ENCODE measurements at places on chromosomes 11 and 22.

DNA sequence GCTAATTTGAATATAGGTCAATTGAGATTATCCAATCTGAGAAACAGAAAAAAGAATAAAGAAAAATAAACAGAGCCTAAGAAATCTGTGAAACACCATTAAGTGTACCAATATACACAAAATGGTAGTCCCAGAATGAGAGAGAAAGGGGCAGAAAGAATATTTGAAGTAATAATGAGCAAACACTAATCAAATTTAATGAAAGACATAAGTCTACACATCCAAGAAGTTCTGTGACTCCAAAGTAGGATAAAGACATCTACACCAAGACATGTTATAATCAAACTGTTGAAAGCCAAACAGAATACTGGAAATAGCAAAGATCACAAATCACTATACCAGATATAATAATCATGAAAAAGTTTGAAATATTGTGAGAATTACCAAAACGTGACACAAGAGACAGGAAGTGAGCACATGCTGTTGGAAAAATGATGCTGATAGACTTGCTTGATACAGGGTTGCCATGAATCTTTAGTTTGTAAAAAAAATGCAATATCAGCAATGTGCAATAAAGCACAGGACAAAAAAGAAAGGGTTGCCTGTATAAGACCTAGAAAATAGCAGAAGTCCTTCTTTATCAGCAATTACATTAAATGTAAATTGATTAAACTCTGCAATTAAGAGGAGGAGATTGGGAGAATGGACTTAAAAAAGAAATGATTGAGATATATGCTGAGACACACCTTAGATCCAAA lies 75.8 kb downstream of the RNF169 start:
- DNase-seq, result no peak

DNA sequence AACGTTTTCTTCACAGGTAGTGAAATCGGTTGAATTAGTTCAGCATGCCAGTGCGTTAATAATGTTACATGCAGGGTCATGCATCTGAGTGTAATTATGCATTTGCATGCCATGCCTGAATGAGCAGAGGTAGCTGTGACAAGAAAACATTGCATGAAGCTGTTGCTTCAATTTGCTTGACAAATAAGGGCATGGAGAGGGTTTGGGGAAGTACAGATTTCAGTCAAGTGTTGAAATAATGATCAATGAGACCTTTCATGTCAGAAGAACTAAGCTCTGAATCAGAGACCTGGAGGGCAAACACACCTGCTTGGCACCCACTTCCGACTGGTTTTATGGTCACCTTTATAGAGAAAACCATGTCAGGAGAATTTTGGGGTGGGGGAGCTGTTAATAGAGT lies 221.4 kb downstream of the DBX1 start:
- no peak for DNase-seq

DNA sequence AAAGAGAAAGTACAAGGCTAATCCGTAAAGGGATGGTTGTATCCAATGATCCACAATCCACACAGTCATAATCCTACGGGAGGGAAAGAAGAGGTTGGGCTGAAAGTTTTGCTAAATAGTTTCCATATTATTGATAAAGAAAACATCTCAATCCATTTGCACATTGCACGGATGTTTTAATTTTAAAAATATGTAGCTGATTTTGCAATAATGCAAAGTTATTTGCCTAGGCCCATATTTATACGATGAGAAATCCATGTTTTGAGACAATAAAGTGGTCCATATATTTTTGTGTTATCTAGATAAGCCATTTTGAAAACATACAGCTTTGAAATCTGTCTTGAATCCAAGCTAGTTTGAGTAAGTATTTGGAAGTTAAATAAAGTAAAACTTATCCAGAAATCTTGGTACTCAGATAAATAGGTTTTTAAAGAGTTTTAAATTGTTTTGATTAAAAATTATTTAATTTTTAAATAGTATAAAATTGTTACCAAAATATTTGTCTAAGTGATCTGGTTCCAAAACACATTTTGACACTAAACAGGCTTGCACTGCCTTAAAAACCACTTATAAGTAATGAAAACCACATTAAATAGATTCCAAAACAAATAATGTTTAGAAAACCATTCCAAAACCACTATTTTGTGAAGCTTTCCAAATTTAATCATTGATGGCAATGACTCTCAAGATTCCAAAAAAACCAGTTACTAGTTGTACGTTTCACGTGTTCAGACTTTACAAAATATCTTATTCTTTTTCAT lies 38.2 kb upstream of the PAMR1 start:
- no peak for DNase-seq

DNA sequence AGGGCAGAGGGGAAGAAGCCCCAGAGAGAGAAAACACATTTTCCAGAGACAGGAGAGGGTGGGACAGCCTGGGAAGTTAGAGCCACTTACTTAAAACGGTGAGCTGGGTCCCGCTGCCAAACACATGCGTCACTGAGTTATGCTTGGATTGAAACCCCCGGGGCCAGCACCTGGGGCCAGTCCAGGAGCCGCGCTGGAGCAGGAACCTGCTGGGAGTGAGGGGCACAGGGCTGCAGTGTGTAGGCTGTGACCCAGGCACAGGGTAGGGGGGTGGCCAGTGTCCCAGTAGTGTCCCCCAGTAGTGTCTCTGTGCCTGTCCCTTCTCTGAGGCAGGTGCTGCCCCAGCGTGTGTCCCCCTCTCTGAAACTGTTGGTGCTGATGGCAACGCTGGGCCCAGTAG lies 5.2 kb downstream of the IGLL1 start:
- no peak for DNase-seq

GRCh38 chr22:45866646-45867117 lies 110.3 kb downstream of the WNT7B start:
- peak; percentile 11 for DNase-seq

DNA sequence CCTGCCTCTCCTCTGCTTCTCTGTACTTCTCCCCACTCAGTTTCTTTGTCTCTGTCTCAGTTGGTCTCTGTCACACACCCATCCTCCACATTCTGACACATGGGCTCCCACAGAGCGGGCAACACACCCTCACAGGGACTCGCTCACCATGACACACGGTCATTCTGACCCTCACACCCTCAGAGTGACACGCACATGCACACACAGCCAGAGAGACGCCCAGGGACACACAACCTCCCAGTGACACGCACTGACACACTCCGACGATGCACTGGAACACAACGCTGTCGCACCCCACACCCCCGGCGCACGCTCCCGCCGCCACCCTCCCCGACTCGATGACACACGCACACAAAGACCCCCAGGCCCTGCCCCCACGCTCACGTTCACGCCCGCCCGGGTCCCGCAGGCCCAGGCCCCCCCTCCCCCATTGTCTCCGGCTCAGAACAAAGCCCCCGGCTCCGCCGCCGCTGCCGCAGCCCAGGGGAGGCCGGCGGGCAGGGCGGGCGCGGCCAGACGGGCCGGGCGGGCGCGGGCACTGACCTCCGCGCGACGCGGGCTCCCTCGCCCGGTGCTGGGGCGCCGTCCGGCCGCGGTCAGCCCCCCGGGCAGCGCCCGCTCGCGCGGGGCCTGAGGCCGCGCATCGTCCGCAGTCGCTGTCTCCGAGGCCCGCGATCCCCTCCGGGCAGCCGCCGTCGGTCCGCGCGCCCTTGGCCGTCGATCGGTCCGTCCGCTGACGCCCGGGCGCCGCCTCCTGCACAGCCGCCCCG lies 404 bp downstream of the DCHS1 start:
- peak; percentile 38 for DNase-seq

DNA sequence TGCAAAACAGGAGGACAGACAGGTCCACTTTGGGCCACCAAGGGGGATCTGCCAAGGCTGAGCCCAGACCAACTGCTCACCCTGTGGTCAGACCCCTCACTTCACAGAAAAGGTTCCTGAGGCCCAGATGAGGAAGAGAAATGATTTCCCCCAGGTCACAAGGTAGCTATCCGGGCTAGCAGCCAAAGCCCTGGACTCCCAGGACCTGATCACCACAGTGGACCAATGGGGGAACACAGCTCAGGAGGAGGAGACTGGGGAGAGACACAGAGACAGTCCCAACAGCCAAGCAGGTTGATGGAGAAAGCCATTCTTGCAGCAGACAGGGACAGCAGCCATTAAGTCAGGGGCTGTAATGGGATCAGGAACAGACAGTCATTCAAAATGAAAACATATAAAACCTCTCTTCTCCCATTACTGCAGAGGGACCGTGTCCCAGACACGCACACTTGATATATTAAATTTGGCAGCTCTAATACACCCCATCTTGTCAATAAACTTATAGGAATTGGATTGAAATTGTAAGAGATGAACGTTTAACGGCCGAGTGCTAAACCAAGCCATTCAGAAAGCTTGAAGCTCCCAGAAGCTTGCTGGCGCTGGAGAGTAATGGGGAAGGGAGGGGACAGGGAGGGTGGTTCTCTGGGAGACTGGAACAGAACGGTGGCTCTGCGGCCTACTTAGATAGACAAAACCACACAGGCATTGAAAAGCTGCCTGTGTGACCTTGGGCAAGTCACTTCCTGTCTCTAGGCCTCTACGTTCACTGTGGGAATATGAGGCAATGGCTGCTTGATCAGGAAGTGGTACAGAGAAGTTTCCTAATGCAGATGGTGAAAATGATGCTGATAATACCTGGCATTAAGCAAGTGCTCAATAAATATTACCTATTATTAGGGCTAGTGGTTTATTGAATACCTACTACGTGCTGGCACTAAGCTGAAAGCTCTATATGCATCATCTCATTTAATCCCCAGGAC lies 16.0 kb downstream of the ZMAT5 start:
- no peak for DNase-seq

DNA sequence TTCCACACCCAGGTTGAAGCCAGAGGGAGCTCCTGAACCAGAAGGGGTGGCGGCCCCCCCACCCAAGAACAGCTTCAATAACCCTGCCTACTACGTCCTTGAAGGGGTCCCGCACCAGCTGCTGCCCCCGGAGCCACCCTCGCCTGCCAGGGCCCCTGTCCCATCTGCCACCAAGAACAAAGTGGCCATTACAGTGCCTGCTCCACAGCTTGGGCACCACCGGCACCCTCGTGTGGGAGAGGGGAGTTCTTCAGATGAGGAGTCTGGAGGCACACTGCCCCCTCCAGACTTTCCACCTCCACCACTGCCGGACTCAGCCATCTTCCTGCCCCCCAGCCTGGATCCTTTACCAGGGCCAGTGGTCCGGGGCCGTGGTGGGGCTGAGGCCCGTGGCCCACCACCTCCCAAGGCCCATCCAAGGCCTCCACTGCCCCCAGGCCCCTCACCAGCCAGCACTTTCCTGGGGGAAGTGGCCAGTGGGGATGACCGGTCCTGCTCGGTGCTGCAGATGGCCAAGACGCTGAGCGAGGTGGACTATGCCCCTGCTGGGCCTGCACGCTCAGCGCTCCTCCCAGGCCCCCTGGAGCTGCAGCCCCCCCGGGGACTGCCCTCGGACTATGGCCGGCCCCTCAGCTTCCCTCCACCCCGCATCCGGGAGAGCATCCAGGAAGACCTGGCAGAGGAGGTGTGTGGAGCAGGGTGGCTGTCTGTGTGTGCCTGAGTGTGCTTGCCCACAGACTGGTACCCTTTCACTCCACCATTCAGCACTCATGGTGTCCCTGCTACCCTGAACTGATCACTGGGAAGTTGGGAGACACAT lies 6.7 kb downstream of the PHOX2A start:
- no peak for DNase-seq

- DNase-seq, result no peak
Observed at GRCh38 chr22:44245867-44246266, 65.1 kb downstream of the PARVG start.

- no peak for DNase-seq
Observed at GRCh38 chr22:27726686-27727449, 74.7 kb downstream of the MN1 start.

GRCh38 chr22:48277868-48278581 lies 1515.6 kb downstream of the TBC1D22A start:
- DNase-seq, result no peak

GRCh38 chr22:39297490-39298240 lies 21.8 kb downstream of the RPL3 start:
- no peak for DNase-seq

GRCh38 chr22:39309364-39309861 lies 10.0 kb downstream of the RPL3 start:
- DNase-seq, result no peak

DNA sequence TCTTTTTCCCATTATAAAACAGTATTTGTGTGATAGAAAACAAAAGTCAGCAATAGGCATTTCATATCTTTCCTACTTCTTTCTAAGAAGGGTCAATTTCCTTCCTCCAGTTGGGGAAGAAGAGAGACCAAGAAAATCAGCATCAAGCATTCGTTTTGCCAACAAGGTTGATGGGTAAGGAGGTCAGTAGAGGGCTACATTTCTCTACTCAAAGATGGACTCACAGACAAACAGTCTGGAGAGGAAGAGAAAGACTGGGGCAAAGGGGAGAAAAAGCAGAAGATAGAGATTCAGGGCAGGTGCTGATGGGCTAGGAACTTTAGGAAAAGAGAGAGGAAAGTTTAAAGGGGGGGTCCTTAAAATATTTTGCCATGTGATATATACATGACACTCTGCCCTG lies 8.6 kb upstream of the MTNR1B start:
- DNase-seq, result no peak

DNA sequence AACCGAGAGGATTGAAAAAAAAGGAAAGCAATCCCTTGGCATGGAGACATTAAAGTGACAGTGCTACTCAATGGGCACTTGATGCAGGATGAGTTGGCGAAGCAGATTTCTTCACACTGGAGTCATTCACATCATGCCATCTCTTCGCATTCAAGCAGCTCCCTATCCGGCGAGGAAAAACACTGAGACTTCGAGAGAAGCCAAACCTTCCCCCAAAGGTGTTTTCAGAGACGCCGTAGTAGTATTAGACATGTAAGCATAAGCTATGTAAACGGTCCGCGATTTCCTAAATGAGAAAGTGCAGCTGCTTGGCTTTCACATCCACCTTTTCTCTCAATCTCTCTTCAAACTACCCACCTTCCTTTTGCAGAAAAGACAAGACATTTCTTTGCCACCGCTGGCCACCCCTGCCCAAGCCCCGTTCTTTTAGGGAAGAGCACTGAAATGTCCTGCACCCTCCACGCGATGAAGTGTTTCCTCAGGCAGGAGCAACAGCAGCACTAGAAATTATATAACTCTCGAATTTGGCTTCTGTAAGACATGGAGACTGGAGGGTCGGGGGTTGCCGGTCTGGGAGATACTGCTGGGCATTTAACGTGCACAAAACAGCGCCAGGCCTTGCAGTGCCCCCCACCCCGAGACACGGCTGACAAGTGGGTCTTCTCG lies at the start of gene DLG2:
Gene DLG2 (minus strand): TSS at position 13 of the 666 bp plus-strand sequence.
- peak; percentile 6 for DNase-seq

DNA sequence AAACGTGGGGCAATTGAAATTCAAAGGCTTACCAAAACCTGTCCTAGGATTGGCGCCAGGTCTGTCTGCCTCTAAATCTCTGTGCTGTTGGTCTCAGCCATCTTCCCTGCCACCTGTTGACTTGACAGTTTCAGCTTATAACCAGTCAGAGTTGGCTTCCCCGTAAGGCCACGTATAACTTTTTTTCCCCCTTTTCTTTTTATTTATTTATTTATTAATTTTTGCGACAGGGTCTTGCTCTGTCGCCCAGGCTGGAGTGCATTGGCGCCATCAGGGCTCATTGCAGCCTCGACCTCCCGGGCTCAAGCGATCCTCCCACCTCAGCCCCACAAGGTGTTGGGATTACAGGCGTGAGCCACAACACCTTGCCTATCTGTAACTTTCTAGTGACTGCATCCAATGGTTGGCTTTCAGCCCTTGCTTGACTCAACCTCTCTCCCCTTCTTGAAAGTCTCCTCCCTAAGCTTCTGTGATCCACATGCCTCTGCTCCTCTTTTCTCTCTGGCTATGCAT lies 1.4 kb upstream of the SYVN1 start:
- no peak for DNase-seq
